Foreskin keratinocyte (primary cell): ENCODE measurements at places on chromosomes 3 and 15.

GRCh38 chr15:100919481-100920405, 586 bp downstream of the LRRK1 start:
- peak; percentile 32 for DNase-seq

DNA sequence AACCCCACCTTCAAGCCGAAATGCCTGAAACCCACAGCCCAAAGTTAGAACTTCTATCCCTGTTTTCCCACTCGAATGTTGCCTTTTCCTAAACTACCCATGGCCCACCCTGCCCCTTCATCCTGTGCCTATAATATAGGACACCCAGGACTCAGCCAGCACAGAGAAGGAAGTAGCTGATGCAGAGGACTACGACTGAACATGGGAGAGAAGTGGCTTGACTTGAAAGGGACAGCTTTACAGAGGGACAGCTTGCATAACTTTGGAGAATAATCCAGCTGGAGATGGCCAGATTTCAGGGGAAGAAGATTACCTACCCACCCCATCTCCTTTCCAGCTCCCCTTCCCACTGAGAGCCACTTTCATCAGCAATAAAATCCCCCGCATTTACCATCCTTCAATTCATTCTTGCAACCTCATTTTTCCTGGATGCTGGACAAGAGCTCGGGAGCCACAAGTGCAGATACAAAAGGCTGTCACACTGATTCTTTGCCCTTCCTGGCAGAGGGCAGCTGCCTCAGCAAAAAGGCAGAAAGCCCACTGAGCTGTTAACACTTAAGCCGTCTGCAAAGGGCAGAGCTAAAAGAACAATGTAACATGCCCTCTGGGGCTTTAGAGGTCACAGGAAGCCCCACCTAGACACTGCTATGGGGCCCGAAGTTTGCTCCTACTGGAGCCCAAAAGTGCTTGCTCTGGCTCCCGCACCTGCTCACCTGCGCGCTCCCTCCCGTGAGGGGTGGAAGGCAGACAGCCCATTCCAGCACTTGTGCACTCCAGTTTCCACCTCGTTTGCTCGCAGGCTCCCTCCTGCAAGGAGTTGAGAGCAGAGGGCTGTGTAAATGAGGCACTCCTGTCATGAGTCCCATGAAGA, 224.0 kb downstream of the TBC1D5 start:
- DNase-seq = no peak

DNA sequence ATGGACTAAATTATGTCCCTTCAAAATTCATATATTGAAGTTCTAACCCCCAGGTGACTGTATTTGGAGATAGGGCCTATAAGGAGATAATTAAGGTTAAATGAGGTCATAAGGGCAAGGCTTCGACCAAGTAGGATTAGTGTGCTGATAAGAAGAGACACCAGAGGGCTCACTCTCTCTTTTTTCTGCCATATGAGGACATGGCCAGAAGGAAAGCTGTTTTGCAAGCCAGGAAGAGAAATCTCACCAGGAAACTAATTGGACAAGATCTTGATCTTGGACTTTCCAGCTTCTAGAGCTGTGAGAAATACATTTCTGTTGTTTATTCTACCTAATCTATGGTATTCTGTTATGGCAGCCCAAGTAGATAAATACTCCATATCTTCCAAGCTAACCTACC, 503.6 kb upstream of the NAALADL2 start:
- DNase-seq = peak; percentile 6

- no peak for DNase-seq
Observed at GRCh38 chr15:74158855-74159650, 14.5 kb upstream of the ISLR start.

- DNase-seq = no peak
Observed at GRCh38 chr3:36696799-36697198, 67.6 kb downstream of the DCLK3 start.

- DNase-seq = no peak
Observed at GRCh38 chr15:67406257-67406861, 114.6 kb upstream of the C15orf61 start.

- DNase-seq = no peak
Observed at GRCh38 chr3:102068327-102068726, 219.0 kb downstream of the NFKBIZ start.

DNA sequence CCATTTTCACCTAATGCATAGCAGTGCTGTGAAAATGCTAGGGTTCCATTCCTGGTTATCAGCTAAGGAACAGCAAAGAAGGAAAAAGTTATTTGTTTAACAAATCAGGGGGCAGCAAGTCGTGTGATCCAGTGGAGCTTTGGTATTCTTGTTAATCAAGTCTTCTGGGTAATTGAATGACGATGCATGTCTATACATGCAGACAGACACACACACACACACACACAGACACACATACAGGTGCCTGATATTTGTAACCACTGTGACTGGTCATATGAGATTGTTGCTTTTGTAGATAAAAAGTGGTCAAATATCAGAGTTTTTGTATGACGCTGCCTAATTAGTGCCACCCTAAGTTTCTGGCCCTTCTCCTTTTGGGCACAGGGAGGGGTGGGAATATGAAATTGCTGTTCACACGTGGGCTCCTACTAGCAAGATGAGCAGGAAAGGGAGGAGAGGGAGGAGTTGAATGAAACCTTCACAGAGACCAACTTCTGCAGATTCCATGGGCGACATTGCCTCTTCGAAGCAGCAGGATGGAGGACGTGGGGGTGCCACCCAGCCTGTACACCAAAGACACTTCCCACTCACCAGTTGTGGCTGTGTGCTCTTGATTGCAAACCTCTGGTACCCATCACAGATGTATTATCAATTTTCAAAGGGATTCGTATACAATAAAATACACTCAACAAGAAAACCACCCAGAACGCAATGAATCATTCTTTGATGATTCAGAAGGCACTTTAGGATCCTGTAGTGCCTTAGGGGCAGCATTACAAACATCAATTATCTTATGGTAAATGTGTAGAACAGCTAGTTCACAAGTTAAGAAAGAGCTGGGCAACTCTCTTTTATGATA, 281.9 kb upstream of the ICE2 start:
- DNase-seq = peak; percentile 85

- DNase-seq = no peak
Observed at GRCh38 chr3:112089956-112090886, 4.0 kb downstream of the C3orf52 start.

GRCh38 chr3:177802151-177802900, 605.0 kb upstream of the TBL1XR1 start:
- peak; percentile 46 for DNase-seq

DNA sequence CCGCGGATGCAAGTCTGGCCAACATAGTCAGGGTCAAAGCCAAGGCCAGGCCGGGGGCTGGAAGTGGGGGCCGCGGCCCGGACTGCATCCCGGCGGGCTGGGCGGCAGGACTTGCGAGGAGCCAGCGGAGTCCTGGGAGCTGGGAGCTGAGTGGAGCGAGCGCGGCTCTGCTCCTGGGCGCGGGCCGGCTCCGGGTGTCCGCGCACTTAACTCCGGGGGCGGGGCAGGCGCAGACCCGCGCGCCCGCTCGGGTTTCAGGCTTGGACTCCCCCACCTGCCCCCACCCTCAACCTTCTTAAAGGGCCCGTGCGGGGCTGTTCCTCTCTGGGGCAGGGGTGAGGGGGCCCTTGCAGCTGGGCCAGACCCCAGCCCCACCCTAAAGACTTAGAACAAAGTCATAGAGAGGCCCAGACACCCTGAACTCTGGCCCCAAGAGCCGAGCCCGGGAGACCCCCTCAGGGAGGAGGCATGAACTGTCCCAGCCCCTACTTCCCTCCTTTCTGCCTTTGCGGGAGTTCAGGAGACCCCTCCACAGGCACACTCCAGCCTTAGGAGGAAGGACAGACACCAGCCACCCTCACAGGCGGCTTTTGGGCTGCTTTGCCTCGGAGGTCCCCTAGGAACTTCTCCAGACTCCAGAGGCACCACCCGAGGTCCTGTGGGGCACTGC, at the start of gene CSPG4:
CSPG4 (minus strand) TSS at position 181 of the 670 bp plus-strand sequence; CDS start at position 88, 93 bp downstream.
- DNase-seq = no peak

DNA sequence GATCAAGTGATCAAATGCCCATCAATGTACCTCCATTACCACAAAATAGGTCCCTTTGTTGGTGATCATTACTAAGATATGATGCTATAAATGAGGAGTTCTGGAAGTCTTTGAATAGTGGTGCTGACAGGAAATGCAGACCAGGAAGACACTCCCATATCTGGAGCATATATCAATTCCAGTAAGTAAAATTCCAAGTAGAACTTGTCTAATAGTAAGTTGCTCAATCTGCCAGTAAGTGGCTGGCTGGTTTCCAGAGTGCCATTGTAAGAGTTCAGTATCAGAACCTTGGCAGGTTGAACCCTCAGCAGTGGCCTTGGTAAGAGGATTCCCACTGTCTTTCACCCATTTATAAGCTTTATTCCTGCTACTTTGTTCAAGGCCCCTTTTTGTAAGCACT, 379.9 kb upstream of the RBMS3 start:
- DNase-seq = peak; percentile 3

GRCh38 chr3:178480795-178481194, 55.4 kb upstream of the KCNMB2 start:
- no peak for DNase-seq

GRCh38 chr3:40584625-40585189, 59.9 kb downstream of the ZNF621 start:
- DNase-seq = no peak

DNA sequence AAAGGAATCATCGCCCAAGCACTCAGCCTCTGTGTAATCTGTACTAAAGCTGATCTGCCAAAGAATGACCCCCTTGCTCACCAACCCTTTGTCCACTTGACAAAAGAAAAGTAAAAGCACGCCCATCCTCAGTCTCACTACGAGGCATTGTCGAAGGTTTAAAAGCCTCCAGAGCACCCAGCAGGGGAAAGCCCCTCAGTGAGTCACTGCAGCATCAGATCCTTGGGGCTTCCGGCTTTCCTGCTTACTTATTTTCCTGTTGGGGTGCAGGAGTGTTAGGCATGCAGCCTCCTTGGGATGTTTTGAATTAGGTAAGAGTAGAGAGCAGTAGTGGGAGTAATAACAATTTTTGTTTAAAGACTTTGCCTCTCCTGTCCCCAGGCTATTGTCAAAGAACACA, 216.1 kb downstream of the MTHFS start:
- DNase-seq = peak; percentile 82

DNA sequence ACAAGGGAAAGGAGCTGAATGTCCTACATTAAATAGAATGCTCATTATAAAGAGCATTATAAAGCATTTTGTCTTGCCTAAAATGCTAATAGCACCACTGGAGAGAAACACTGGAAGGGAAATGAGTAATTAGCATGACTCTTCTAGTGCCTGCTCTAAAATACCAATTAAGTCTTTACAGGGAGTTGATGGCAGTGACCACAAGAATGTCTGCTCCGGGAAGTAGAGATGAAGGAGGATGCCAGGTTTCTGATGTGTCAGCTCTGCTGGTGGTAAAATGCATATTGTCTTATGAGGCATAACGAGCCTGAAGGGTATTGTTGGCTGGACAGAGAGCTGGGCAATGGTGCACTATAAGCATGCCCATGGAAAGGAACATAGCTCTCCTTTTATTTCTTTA, 49.5 kb downstream of the MYLK start:
- peak; percentile 94 for DNase-seq

GRCh38 chr3:29718661-29719065, 437.8 kb downstream of the RBMS3 start:
- DNase-seq = peak; percentile 98

DNA sequence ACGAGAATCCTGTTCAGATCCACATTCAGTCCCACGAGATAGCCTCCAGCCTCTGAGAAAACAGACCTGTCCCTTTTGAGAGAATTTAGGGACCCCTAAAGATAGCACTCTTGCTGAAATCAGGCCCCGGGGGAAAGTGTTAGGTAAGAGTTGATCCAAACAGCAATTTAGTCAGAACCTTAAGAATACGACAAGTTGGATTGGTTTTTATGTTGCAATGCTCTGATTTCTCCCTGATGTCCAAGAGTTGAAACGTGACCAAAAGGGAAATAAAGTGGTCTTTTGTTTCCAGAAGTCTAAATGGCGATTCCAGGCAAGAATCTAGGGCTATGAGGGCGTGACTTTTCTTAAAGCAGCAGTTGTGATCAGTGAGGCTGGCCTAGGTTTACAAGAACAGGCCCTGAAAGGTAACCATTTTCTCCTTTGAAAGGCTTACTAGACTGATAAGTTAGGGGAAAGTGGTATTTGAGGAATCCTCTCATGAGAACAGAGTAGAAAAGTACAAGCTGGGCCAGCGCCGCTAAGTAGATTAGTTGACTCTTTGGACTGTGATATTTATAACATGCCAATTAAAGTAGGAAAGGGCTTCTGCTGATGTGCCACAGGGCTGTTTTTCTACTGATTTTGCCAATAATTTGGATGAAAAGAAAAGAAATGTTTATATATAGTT, 4.9 kb downstream of the MAN2A2 start:
- DNase-seq = no peak

DNA sequence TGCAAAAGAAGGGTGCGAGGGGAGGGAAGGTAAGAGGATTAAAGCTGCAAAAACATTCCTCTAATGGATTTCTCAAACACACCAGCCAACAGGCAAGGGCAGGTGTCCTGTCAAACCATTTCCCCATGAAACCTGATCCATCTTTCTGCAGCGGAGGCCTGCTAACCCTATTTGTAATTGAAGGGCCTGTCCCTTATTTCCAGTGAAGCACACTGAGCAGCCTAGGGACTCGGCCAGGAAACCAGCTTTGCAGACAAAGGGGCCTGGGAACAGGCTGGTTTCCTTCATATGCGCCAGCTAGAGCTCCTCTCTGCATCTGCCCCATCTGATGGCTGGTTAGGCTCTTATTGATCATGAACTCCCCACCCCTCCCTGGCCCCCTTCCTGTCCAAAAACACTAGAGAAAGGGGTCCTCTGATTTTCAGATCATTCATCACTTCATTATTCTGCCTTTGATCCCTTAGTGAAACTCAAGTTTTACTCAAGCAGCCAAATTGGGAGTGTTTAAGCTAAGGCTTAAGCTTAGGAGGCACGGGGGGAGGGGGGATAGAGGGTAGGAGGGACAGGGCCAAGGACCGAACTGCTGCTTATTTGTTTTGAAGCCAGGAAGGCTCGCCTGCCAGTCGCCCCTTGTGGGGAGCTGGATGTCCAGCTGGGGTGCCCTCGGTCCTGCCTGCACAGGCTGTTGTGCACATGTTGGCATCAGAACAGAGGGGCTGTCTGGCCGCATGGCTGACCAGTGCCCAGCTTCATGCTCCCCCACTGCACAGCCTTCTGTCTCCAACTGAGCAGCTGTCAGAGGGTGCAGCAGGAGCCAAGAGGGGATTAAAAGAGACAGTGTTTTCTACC, 53.1 kb downstream of the BOC start:
- DNase-seq = no peak

DNA sequence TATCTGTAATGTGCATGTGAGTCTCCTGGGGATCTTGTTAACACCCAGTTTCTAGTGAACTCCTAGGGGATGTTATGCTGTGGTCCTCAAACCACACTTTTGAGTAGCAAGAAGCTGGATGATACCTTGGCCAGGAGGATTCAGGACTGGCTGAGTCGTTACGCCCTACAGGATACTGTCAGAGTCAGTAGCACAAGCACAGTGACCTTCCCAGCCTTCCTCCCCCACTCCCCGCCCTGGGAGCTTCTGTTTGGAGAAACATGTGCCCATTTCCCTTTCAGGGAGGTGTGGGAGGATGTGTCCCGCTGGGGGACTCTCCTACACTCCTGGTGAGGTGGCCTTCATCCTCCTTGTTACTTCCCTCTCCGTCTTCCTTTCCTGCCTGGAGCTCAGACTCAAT, 76.4 kb upstream of the TRPM1 start:
- no peak for DNase-seq
